ENCODE measurements at places on chromosomes 1 and 21.

GRCh38 chr1:2353551-2354438 lies 37.6 kb downstream of the MORN1 start:
- no peak for DNase-seq

DNA sequence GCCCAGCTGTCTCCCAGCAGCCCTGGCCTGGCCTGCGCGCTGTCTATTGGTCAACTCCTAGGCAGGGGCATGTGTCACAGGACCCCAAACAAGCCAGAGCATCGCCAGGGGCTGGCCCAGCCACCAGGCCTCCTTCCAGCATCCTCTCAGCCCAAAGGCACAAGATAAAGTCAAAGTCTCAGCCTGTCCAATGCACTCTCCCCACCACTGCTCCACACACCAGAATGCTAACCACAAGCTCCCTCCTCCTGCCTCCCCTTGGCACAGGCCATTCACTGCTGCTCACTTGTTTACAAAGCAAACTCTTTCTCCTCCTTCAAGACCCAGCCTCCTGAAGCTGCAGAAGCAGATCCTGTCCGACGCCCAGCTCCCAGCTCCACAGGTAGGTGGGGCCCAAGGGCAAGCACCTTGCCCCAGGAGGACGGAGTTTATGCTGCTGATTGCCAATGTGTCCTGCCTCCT lies 133.4 kb downstream of the DMRTB1 start:
- no peak for DNase-seq

DNA sequence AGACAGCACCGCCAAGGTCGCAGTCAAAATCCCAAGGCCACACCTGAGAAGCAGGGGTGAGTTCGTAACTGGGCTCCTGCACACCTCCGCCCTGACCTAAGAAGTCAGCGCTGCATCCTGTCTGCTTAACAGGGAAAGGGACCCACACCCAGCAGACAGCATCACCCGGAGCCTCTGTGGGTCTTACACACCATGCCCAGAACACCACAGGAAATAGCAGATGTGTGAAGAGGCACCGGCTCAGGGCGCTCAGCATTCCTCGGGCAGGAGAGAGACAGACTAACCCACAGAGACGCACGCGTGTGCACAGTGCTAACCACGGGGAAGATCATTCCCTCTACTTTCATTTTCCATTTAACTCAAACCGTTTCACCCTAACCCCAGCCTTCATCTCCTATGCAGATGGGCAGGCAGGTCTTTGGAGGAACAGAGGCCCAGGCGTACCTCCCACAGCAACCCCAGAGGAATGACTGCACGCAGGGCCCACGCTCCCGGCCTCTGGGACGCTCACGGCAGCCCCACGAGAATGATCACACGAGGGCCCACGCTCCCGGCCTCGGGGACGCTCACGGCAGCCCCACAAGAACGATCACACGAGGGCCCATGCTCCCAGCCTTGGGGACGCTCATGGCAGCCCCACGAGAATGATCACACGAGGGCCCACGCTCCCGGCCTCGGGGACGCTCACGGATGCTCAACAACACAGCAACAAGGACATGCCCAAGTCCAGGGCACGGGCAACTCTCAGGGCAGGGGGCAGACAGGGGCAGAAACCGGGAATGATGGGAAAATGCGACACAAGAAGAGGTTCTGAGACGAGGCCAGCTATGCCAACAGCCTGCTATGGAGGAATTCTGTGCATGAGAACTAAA lies 20.9 kb downstream of the POFUT2 start:
- no peak for DNase-seq

GRCh38 chr1:218823291-218823900 lies 350.3 kb upstream of the LYPLAL1 start:
- no peak for DNase-seq

GRCh38 chr1:6162773-6163172 lies 17.3 kb downstream of the CHD5 start:
- no peak for DNase-seq

DNA sequence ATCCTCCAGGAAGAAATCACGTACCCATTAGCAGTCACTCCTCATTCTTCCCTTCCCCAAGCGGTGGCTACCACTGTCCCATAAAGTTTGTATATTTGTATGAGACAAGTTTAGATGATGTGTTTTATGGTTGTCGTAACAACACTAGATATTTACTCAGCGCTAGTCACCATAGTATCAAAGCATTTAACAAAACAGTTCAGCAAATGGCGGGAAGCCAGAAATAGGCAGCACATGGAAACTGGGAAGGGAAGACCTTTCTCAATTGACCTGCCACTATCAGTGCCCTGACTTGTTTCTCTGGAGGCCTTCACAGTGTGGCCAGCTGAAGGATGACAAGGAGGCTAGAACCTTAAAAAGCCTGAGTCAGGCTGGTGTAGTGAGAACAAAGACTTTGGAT lies 31.1 kb downstream of the CNST start:
- DNase-seq, result no peak
